ENCODE measurements at places on chromosomes 12 and 14.

- no peak overlapping the region for H3K27ac ChIP-seq
Observed at GRCh38 chr12:56994231-56994746, 12.1 kb downstream of the ZBTB39 start.

DNA sequence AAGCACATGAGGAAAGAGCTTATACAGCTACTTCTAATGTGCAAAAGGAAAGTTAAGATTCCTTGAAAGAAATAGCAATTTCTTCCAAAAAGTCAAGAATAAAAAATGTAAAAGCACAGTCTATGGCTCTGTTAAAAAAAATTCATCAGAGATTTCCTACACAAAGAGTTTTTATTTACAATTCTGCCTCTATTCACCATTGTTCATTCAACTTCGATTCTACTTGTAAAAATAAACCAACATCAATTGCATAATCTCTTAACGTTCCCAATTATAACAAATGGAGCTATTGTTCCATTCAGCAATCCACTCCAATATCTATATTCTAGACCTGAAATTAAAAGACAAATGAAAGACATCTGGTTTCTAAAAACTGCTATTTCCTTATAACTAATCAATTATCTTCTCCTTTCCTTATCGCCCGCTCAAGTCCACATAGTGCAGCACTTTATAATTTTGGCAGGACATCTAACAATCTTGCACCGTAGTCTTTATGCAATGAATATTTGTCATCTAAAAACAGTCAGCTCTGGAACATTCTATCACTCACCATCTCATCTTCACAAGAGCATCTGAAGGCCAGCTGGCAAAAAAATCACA is 6.2 kb downstream of the EIF2S3B start:
- no peaks in the 10 kb centered on the region for H3K27me3 ChIP-seq
- H3K4me1 ChIP-seq: no peaks in the 10 kb centered on the region
- no peak for DNase-seq
- H3K36me3 ChIP-seq: no peaks in the 10 kb centered on the region
- H3K4me3 ChIP-seq: no peak overlapping the region
- H3K27ac ChIP-seq: no peak overlapping the region

DNA sequence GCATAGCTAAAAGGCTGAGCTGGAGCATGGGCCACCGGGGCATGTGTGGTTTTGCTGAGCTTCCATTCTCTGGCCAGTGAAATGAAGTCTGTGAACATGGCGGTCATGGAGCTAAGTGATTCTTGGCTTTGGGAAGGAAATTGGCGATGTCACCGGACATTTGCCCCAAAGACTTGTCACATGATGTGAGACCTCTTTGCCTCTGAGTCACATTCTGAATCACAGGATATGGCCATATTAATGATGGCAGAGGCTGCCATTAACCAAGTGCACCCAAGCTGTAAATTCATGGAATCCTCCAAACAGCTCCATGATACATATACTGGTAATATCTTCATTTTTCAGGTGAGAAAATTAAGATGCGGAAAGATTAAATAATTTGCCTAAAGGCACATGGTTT is 27.4 kb upstream of the BATF start:
- H3K27me3 ChIP-seq: no peaks in the 10 kb centered on the region
- no peak overlapping the region for H3K27ac ChIP-seq
- H3K4me1 ChIP-seq: no peaks in the 10 kb centered on the region
- H3K36me3 ChIP-seq: no peaks in the 10 kb centered on the region

GRCh38 chr12:26567126-26567525 is 265.9 kb downstream of the ITPR2 start:
- H3K4me3 ChIP-seq: no peak overlapping the region
- no peaks in the 10 kb centered on the region for H3K4me1 ChIP-seq
- no peaks in the 10 kb centered on the region for H3K36me3 ChIP-seq
- no peak overlapping the region for H3K27ac ChIP-seq

GRCh38 chr12:98618952-98619351 is 25.5 kb downstream of the SLC25A3 start:
- no peaks in the 10 kb centered on the region for H3K36me3 ChIP-seq
- no peak for DNase-seq
- no peak overlapping the region for H3K27ac ChIP-seq
- H3K4me1 ChIP-seq: no peaks in the 10 kb centered on the region
- no peak overlapping the region for H3K4me3 ChIP-seq
- H3K27me3 ChIP-seq: no peaks in the 10 kb centered on the region

DNA sequence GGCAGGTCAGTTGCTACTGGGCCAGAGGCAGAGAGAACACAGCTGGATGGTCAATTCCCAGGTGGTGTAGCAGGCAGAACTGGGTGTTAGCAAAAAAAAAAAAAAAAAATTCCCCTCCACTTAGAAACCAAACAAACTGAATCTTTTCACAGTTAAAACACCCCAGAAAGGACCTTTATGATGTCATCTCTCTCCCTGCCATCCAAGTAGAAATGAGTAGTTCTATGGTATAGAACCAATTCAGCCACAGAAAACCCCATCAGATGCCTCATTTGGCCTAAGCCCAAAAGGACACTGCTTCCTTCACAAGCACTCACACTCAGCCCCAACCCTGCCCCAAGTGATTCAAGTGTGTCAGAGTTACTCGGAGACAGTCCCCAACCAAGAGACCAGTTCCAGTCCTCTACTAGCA is 230.8 kb downstream of the DPF3 start:
- no peak for DNase-seq
- H3K27ac ChIP-seq: no peak overlapping the region
- H3K4me1 ChIP-seq: no peaks in the 10 kb centered on the region
- no peaks in the 10 kb centered on the region for H3K36me3 ChIP-seq

DNA sequence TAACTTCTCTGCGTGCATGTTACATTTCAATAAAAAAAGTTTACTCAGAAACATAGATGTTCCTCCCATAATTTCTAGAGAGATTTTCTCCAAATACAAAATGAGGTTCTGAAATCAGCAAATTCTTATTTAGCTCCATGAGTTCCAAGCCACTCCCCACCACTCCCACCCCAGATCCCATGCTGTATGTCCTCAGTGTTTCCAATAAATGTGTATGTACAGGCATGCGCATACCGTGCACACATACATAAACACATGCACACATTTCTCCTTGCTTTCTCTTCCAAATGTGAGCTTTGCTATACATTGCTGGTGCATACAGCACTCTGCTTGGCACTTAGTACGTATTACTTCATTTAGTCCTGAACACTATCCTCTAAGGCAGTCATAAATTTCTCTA is 209.7 kb downstream of the MSRB3 start:
- H3K4me1 ChIP-seq: no peaks in the 10 kb centered on the region
- H3K36me3 ChIP-seq: no peaks in the 10 kb centered on the region
- no peak overlapping the region for H3K27ac ChIP-seq
- no peak overlapping the region for H3K4me3 ChIP-seq
- H3K27me3 ChIP-seq: peaks cover 2% of the 10 kb centered on the region

GRCh38 chr12:90199006-90199405 is 490.4 kb upstream of the ATP2B1 start:
- no peaks in the 10 kb centered on the region for H3K27me3 ChIP-seq
- DNase-seq: no peak
- H3K27ac ChIP-seq: no peak overlapping the region
- no peaks in the 10 kb centered on the region for H3K36me3 ChIP-seq

DNA sequence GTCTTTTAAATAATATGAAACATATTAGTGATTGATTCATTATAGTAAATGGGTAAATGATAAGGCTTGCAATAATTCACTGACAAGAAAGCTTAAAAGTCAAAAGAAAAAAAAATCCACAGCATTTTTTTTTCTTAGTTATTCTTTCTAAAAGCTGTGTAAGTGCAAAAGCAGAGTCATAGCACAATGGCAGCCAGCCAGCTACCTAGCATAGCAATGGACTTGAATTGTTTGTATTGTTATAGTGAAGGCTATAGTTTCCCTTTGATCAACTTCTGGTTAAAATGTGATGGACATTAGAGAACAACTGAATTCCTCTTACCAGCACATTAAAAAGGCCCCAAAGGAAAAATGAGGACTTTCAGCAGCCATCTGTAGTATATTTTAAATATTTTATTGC is 232.1 kb downstream of the NAV3 start:
- H3K4me1 ChIP-seq: no peaks in the 10 kb centered on the region
- H3K4me3 ChIP-seq: no peak overlapping the region
- H3K27ac ChIP-seq: no peak overlapping the region

- peak overlapping the region; percentile 15 for H3K4me3 ChIP-seq
- H3K36me3 ChIP-seq: no peaks in the 10 kb centered on the region
- H3K4me1 ChIP-seq: peaks cover 45% of the 10 kb centered on the region
- no peaks in the 10 kb centered on the region for H3K27me3 ChIP-seq
- peak overlapping the region; percentile 83 for H3K27ac ChIP-seq
Observed at GRCh38 chr14:75246546-75247285, 31.9 kb upstream of the FOS start.

- no peak overlapping the region for H3K4me3 ChIP-seq
- H3K27ac ChIP-seq: no peak overlapping the region
- H3K4me1 ChIP-seq: no peaks in the 10 kb centered on the region
- DNase-seq: no peak
Observed at GRCh38 chr14:71373773-71374172, 466.5 kb downstream of the PCNX1 start.

DNA sequence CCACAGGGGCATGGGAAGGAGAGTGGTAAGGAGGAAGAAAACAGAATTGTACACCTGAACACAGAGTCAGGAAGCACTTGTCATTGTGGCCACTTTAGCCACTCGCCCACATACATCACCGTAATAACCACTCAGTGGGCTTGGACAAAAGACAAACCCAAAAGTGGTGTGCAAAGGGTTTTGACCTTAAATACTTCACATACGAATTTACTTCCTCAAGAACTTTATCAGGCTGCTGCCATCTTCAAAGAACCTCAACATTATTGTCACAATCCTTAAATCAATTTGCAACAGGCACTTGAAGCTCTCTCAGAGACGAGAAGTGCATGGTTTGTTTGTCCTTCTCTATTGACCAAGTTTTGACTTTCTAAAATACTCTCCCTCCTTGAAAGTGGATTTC is 187.3 kb upstream of the EGLN3 start:
- no peak overlapping the region for H3K4me3 ChIP-seq
- H3K27me3 ChIP-seq: no peaks in the 10 kb centered on the region
- no peak overlapping the region for H3K27ac ChIP-seq
- no peaks in the 10 kb centered on the region for H3K4me1 ChIP-seq
- H3K36me3 ChIP-seq: no peaks in the 10 kb centered on the region

DNA sequence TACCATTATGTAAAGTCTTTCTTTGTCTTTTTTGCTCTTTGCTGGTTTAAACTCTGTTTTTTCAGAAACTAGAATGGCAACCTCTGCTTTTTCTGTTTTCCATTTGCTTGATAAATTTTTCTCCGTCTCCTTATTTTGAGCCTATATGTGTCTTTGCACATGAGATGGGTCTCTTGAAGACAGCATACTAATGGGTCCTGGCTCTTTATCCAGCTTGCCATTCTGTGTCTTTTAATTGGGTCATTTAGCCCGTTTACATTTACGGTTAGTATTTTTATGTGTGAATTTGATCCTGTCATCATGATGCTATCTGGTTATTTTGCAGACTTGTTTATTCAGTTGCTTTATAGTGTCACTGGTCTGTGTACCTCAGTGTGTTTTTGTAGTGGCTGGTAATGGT is 207.9 kb upstream of the TMEM260 start:
- no peak overlapping the region for H3K27ac ChIP-seq
- no peak for DNase-seq
- no peaks in the 10 kb centered on the region for H3K4me1 ChIP-seq
- no peaks in the 10 kb centered on the region for H3K27me3 ChIP-seq
- no peaks in the 10 kb centered on the region for H3K36me3 ChIP-seq

- no peaks in the 10 kb centered on the region for H3K36me3 ChIP-seq
- DNase-seq: no peak
- H3K4me1 ChIP-seq: no peaks in the 10 kb centered on the region
- H3K4me3 ChIP-seq: no peak overlapping the region
- no peak overlapping the region for H3K27ac ChIP-seq
Observed at GRCh38 chr14:99387880-99388279, 92.8 kb downstream of the SETD3 start.

- H3K4me3 ChIP-seq: no peak overlapping the region
- no peaks in the 10 kb centered on the region for H3K4me1 ChIP-seq
- no peaks in the 10 kb centered on the region for H3K36me3 ChIP-seq
- no peak for DNase-seq
- no peak overlapping the region for H3K27ac ChIP-seq
Observed at GRCh38 chr14:81946375-81946774, 412.7 kb upstream of the SEL1L start.

DNA sequence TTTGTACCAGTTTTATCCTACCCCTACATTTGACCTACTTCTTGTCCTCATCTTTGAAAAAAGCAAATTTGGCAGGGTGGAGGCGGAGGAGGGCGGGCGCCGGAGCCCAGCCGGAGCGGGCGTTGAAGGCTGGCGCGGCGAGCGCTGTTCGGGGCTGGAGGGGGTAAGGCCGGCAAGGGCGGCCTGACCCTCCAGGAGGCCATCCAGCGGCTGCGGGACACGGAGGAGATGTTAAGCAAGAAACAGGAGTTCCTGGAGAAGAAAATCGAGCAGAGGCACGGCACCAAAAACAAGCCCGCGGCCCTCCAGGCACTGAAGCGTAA is 27.2 kb downstream of the FBXO34 start:
- H3K4me1 ChIP-seq: peaks cover 5% of the 10 kb centered on the region
- no peak for DNase-seq
- H3K27ac ChIP-seq: no peak overlapping the region
- no peaks in the 10 kb centered on the region for H3K27me3 ChIP-seq

DNA sequence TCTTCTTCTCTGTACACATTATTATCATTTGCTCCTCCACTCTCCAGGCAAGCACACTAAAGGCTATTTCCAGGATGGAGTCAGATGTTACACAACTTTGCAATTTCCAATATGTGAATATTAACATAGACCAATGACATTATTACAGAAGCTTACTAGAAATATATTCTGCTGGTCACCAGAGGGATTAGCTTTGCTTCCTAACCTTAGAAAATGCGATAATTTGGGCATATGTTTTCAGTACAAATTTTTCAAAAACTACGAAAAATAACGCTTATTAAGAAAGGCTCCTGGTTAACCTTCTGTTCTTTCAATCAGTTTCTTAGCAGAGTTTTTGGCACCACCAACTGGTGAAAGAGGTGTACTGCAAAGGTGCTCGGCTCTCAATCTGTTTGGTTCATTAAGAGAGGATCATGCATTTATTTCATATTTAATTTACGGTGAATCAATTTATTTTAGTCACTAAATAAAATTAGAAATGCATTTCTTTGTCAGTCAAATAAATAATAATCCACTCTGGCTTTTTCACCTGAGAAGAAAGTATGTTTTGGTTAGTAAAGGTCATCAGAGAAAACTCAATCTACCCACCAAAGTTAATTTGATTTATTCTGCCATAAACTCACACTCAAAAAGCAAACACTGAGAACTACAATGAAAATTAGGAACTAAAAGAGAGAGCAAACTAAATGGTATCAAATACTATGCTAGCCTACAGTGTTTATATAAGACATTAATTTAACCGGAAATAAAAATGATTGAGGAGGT is 39.2 kb downstream of the EFCAB11 start:
- DNase-seq: peak; percentile 15
- H3K27me3 ChIP-seq: no peaks in the 10 kb centered on the region
- peaks cover 2% of the 10 kb centered on the region for H3K4me1 ChIP-seq

DNA sequence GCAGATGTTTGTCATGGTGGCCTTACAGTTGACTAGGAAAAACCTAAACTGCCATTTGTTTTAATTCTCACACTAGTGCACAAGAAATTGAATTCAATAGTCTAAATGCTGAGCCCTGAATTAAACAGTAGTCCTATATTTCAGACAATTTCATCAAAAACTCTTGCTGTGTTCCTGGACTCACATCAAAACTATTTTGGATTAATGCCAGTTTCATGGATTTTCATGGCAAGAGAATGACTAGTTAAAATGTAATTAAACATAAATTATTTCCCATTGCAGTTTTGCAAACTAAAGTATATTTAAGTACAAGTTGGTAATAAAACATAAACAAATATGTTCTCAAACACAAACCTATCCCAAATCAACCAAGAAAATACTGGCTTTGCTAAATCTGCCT is 468.0 kb upstream of the PRICKLE1 start:
- H3K27me3 ChIP-seq: no peaks in the 10 kb centered on the region
- H3K27ac ChIP-seq: no peak overlapping the region

GRCh38 chr14:100237735-100238418 is 1.1 kb upstream of the YY1 start:
- H3K4me1 ChIP-seq: peaks cover 36% of the 10 kb centered on the region
- peak; percentile 24 for DNase-seq
- peak overlapping the region; percentile 67 for H3K27ac ChIP-seq
- peak overlapping the region; percentile 66 for H3K4me3 ChIP-seq

All from T-cell (primary cell).